ENCODE measurements at places on chromosomes 5 and 9.

- DNase-seq, result no peak
Measured at GRCh38 chr9:78215706-78216105, 20.2 kb upstream of the CEP78 start.

GRCh38 chr5:115586525-115587146 is 15.6 kb downstream of the TICAM2 start:
- DNase-seq, result no peak

GRCh38 chr5:953535-954449 is 54.8 kb upstream of the NKD2 start:
- DNase-seq, result no peak

- DNase-seq, result no peak
Measured at GRCh38 chr5:87769157-87769556, 356.4 kb upstream of the CCNH start.

GRCh38 chr5:169009123-169009522 is 291.8 kb downstream of the SLIT3 start:
- no peak for DNase-seq

- DNase-seq, result no peak
Measured at GRCh38 chr9:116476002-116476401, 211.1 kb upstream of the TRIM32 start.

Data from frontal cortex (tissue), 4 donors.